ENCODE measurements at places on chromosomes 3 and 15.
A peak's percentile ranks its signal among the peaks of the same experiment; 100 is the strongest.

- DNase-seq: no peak
These were observed 548 bp upstream of the PSMD6 start for GRCh38 chr3:64023861-64024223.

GRCh38 chr3:159840703-159841299, 147.8 kb upstream of the IL12A start:
- no peak for DNase-seq

DNA sequence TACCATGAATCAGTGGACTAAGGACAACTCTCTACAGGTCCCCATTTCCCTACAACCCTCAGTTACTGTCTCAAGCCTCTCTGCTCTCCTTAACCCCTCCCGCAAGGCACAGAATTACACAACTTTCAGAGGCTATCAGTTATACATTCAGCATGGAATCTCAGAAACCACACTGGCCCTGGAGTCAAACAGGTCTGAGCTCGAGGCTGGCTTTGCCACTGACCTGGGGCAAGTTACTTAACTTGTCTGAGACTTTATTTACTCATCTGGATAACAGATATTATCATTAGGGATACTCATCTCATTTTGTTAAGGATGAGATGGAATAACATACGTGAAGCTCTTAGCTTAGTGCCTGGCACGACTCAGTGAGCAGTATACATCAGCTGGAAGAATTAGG, 95.2 kb downstream of the WDR76 start:
- no peak for DNase-seq

DNA sequence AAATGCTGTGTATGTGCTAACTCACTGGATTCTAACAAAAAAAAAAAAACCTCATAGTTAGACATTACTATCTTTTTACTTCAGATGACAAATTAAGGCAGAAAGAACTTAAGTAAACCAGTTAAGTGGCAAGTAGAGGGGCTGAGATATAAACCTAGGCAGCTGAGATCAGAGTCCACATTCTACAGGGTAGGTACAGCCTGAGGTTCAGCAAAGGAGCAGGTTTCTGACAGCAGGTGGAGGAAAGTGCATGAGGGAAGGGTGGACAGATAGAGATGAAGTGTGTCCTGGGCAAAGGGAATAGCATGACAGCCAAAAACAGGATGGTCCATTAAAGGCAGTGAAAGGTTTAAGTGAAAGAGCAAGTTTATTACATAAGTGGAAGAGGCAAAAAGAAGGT, 329.2 kb downstream of the ULK4 start:
- DNase-seq: no peak

GRCh38 chr15:73809728-73810501, 56.8 kb upstream of the INSYN1 start:
- DNase-seq: peak; percentile 32

Data from AG08395 (cell line).